ENCODE measurements at places on chromosomes 7 and 10. TPM values are rescaled to one million over a fixed set of nuclear protein-coding genes. Genes with fewer than 3 reads are reported as not detected.

The PPP1R17 gene
- polyA plus RNA-seq: not detected

The GCK gene
- not detected for polyA plus RNA-seq

The HPSE2 gene
- not detected for polyA plus RNA-seq

The CDH23 gene
- 0.47 TPM for polyA plus RNA-seq

The CUL2 gene
- 33.2 TPM for polyA plus RNA-seq
